T-cell (primary cell): ENCODE measurements at places on chromosomes 16 and 17.

GRCh38 chr17:69497161-69497560 is 82.7 kb downstream of the MAP2K6 start:
- DNase-seq, result no peak

DNA sequence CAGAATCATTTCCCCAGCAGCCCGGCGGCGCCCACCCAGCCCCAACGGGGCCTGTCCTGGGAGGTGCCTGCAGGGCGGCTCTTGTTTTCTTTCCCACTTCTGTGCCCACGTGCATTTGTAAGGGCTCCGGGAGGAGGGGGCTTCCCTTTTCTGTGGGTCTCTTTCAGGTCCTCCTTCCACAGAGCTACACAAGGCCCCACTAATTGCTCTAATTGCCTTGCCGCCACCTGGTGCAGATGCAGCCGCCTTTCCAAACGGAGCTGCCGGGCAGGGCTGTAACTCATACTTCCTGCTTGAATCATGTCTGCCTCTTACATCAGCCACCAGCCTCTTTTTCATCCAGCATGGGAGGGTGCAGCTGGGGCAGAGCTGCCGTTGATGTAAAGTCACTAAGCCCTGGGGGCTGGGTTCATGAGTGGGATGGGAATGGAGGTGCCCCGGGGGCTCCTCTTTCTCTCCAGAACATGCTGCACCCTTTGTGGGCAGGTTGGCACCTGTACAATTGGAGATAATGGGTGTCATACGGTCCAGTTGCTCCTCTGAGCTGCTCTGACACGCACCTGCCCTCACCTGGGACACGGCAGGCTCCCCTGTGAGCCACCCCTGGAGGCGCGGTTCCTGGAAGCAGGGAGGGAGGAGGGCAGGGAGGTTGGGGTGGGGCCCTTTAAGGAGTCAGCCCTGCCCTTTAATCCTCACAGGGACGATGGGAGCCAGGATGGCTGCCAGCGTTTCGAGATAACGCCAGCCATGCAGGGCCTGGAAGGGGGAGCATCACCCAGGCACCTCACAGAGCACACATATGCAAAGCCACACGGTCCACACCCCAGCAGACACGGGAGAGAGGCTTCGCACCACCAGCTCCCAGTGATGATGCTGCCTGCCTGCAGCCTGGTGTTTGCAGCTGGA is 41.1 kb upstream of the KLHDC4 start:
- DNase-seq, result peak; percentile 11

DNA sequence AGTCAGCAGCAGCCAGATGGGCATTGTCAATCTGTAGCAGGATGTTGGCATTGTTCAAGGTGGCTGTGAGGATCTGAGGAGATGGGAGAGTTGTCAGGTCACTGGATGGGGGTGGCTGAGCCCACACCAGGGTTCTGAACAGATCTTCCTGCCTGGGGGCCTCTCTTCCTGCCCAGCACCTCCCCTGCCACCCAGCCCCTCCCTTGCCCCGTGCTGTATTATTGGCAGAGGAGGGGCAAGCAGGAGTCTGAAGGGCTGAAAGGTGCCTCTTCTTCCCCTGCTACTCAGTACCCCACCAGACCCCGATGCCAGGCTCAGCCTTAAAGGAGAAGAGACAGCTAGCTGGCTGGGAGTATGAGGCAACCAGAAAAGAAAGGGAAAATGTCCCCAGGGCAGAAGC is 93.0 kb downstream of the GOSR1 start:
- DNase-seq, result no peak

DNA sequence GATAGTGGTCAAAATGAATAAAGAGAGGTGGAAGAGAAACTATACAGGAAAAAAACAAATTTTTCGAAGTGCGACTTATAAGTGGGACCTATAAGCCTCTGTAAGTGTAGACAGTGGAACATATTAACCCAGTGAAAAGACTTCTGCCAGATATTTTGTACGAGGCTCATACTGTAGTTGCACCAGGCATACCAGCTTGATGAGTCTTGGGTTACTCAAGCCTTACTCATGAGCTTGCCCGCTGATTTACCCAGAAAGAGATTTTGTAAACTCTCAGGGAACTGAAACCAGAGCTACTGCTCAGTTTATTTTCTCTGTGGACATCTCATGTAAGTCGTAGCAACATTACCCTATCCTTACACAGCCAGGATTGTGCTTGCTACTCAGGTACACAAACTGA is 708.0 kb upstream of the SOX9 start:
- no peak for DNase-seq

DNA sequence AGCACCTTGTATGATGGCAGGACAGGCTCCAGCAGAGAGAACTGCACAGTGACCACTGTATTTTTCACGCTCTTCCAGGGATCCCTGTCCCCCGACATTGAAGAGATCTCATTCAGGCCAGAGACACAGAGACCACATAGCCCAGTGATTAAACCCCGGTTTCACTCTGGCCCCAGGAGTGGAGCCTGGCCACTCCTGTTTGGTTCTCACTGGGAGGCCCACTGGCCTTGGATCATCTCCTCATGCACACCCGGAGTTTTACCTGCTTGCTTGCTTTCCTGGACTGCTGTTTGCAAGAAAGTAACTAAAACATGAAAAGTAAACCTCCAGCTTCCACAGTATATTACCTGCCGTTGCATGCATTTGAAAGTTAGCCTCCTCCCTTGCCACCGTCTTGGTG is 13.2 kb upstream of the CLEC18C start:
- DNase-seq, result no peak

DNA sequence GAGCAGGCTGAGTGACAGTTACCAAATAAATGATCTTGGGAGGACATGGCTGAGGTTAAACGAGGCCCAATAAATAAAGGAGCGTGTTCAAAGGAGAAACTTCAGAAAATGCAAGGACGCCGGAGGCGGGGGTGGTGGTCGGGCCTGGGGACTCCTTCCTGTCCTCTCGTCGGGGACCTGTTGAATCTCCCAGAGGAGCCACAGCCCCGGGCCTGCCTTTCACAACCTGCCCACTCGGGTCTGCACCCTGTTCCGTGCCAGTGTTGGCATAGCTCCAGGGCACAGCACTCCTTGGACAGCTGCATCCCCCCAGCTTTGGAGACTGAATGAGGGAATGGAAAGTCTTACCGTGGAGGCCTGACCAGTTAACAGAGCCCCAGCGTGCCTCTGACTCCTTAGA is 8.1 kb upstream of the TBX4 start:
- no peak for DNase-seq

GRCh38 chr17:72838068-72838467 is 254.4 kb downstream of the SLC39A11 start:
- no peak for DNase-seq

DNA sequence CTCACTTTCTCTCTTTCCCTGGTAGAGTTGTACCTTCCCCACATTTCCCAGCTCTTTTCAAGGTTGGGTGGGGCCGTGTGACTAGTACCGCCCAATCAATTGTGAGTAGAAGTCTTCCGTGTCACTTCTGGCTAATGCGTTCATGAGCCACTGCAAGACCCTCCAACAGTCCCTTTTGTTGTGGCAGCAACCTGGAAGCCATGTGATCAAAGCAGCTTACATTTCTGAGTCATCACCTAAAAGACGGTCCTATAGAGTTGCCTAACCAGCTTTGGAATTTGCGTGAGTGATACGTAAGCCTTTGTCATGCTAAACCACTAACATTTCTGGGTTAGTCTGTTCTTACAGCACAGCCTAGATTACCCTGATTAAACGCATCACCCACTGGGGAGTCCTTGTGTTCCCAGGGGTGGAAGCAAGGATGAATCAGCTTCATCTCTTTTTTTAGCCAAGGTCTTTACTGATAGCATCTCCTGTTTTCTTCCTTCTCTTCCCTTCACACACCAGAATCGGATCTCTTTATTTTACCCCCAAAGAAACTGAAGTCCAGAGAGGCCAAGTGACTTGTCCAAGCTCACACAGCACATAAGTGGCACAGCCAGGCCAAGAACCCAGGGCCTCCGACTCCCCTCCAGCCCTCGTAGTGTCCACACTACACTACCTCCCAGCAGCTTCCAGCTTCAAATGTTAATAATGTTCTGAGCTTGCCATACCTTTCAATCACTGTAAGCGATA is 366.3 kb upstream of the XYLT1 start:
- DNase-seq, result no peak

GRCh38 chr16:79483336-79483735 is 117.2 kb downstream of the MAF start:
- no peak for DNase-seq

GRCh38 chr16:53689636-53690035 is 14.0 kb downstream of the RPGRIP1L start:
- DNase-seq, result no peak

DNA sequence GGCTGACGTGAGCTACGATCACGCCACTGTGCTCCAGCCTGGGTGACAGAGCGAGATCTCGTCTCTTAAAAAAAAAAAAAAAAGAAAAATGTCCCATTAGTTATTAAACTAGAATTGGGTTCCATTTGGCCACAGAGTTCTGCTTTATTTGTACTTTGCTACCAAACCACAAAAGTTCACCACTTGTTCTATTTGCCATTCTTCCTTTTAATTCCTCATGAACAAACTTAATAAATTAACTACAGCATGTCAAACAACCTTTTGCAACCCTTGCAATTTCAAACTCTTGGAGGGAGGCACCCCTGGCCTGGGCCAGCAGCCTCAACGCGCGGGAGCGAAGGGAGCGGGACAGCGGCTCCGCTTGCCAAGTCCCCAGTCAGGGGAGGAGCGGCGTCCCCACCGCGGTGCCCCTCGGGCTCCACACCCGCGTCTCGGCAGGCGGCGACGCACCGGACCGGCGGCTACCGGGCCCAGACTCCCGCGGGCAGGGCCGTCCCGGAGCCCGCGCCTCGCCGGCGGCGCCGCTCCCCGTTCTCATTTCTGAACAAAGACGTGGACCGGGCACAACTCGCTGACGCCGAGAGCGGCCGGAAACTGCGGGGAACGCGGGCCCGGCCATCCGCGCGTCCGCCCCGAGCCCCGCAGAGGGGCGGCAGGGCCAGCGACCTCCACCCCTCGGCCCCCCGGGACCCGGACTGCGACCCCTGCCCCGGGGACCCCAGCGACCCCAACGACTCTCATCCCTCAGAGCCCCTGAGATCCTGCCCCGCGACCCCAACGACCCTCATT is 775 bp downstream of the CYTH1 start:
- no peak for DNase-seq
